ENCODE measurements at places on chromosomes 4 and X.

DNA sequence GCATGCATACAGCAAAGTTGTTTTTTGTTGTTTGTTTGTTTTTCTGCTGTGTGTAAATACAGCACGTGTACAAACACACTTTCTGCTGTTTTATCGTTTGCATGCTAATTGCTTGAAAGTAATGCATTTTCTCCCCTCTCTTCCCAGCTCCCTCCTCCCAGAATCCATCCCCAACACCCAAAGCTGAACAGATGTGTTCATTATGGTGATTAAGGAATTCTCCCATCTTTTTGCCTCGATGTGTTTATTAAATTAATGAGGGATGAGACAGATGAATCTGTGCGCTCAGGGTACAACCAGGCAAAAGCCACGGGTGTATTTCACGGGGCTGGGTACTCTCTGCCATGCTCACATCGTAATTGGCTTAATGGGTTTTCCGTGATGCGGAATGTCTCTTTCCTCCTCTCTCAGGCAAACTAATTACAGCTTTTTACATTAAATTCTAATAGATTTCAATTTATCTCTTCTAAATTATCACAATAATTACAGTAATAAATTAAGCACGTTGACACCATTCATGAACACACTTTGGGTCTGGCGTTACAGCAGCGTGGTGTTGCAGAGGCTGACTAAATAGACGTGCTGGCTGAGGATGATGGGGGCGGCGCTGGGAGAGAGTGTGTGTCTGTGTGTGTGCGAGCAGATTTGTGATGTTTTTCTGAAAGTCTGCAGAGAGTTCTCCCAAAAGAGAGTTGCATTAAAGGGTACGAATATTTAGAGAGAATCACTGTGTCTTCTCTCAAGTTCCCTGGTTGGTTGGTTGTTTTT, 117.7 kb downstream of the CRLF2 start:
- DNase-seq, result no peak

GRCh38 chr4:86032476-86033022, 327.3 kb downstream of the MAPK10 start:
- no peak for DNase-seq

- DNase-seq, result no peak
Measured at GRCh38 chr4:24550441-24551175, 33.7 kb downstream of the DHX15 start.

DNA sequence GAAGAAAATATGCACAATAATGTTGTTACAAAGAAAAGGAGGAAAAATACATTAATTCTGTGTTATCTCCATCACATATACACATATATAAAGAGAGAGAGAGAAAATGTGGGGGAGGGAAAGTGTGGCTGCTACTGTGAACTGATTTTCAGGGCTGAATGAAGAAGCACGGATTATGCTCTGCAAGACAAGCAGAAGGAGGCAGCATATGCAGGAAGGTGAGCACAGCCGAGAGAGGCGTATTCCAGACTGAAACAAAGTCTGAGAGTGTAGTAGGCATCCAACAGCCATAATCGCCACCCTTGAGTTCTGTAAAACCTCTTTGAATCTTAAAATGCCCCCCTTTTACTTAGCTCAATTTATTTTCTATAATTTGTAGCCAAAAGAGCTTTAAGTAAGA, 1081.8 kb upstream of the GRID2 start:
- DNase-seq, result no peak

GRCh38 chr4:119526786-119527550, 101.6 kb downstream of the PDE5A start:
- no peak for DNase-seq

DNA sequence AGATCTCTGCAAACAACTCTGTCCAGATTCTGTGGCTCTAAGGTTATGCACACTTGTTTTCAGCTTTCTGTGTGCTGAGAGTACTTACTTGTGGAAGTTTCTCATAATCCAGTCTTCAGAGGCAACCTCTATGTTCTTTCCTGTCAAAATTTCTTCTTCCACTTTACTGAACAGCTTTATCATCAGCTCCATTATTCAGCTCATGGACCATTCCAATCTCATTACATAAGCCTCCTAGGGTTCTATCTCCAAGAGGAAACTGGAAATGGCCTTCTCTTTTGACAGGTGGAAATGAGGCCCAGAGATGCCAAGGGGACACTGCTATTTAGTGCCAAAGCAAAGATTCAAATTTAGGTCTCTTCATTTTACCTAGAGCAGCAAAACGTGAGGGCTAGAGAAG, 61.3 kb downstream of the CHRDL1 start:
- peak; percentile 3 for DNase-seq

DNA sequence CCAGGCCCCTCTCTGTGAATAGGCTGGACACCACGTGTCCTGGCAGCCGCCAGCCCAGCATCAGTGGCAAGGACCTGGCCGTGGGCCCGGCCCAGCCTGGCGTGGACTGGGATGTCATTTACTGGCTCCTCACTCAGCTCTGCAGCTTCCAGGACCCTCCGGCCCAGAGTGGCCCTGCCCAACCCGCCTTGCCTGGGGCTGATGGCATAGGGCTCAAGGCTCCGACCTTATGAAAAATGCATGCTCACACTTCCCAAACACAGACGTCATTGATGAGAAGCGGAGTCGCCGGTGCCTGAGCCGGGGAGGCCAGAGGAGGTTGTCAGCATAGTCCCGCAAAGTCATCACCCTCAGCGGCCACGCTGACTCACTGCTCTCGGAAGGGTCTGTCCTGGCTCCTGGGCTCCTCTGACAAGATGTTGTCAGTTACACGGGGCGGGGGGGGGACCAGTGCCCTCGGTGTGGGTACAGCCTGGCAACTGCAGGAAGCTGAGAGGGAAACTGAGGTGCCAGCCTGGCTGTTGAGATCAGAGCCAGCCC, 14.3 kb downstream of the CFAP99 start:
- peak; percentile 21 for DNase-seq

- no peak for DNase-seq
Measured at GRCh38 chr4:26300314-26301307, 20.2 kb upstream of the RBPJ start.

DNA sequence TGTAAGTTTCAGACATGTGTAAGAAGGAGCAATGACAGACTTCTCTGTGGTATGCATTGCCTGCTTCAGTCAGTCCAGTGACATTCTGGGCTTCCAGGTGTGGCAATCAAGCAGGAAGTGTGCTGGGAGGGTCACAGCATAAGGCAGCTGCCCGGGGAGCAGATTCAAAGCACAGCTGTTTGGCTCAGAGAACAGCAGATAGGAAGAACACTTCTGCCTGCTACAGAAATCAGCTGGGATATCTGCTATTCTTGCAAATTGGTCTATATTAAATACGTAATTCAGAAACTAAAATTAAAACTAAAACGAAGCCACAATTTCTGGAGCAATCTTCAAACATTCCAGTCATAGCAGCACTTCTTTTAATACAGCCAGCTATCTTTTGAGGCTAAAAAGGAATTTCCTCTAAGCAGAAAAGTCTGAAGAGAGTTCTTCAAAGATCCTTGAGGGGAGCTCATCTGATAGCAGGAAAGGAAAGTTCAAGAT, 47.5 kb upstream of the GALNT7 start:
- DNase-seq, result no peak

DNA sequence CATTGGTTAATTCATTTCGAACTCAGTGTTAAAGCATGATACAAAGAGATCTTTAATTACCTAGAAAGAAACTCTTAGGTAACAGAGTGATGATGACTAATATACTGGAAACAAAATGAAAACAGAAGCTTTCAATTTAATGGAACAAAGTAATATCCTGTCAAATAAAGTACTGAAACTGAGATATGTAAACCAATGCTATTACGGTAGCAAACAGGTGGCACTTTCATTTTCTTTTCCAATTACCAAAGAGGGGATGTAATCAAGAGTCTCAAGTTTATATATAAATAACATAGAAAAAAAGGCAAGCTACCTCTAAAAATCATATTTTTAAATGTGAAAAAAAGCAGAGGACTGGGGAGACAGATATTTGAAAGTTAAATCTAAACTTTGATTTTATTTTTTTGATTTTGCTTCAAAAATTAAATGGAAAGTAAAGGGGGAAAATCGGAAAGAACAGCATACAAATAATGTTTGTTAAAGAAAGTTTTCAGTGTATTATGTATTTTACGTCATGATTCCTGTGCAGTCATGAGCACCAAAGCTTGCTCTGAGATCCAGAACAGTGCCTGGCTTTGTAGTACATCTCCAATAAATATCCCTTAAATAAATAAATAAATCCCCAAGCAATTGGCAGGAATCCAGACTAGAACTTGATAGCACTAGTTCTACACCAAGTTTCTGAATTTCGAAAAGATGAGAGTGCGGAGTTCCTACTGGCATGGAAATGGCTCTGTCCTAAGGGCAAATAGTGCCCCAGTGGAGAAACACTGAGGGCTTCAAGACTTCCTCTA, 25.0 kb upstream of the RAPGEF2 start:
- no peak for DNase-seq

- no peak for DNase-seq
Measured at GRCh38 chr4:124224256-124224655, 488.3 kb downstream of the ANKRD50 start.

GRCh38 chrX:46577221-46578005, 3.8 kb downstream of the CHST7 start:
- no peak for DNase-seq

DNA sequence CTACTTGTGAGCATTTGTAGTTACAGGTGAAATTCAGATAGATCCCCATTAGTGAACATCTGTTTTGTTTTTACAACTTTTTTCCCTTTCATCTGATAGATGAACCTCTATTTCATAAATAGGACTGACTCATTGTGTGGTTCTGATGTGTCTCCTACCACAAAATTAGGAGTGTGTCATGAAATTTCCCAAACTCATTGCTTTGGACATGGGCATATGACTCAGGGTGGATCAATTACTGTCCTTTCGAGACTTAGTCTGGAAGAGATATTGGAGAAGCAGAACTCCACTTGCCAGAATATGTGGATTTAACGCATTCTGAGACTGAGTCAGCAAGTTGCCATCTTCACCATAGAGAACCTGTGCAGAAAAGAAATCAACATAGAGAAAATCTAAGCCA, 53.5 kb upstream of the PCDH10 start:
- DNase-seq, result no peak

Measured in ACHN (cell line).